ENCODE measurements at places on chromosomes 4 and X.

DNA sequence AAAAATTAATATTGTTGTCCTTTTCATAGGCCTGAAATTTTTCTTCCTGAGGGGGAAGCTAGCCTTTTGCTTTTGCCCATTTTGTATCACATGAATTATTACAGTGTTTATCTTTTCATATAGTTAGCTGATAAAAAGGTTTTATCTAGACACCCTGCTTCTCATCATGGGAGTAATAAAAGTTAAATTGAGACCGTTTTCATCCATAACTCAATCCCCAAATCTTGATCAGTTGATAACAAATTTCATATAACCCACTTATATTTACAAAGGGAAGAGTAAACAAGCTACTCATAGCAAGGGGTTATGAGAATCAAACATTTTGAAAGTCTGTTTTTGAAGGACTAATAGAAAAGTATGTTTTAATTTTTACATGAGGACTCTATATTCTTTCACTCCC lies 23.5 kb upstream of the DCX start:
- DNase-seq = no peak

DNA sequence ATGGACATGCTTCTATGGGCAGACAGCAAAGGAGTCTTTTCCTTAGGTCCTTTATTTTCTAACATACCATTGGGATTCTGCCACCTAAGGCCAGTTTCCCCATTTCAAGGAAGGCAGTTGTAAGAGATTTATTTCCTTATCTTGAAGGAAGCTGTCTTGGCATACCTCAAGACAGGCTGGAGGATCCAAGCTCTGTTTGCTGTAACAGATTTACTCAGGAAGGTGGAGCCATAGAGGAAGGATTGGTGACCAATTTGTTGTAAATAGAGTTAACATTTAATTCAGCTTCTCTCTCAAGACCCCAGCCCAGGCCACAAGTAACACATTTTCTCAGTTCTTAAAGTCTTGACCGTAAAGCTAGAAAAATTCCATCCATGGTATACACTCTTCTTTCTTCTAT lies 131.6 kb upstream of the TENM3 start:
- DNase-seq = no peak

GRCh38 chr4:78569306-78569821 lies 17.8 kb downstream of the ANXA3 start:
- no peak for DNase-seq

DNA sequence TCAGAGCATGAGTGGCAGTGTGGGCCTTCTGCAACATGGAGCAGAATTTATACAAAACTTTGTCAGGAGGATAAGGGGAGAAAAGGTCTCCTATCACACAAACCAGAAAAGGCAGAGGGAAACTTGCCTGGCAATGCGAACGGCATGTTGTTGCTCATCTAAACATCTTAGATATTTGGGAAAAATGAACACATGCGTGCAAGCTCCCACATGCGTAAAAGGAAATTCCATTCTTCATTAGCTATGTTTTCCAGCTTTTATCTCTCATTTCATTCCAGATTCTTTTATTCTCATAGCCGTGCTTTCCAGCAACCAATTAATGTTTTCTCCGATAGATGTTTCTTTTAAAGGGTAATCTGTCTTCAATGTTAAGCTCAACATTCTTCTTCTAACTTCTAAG lies 31.3 kb upstream of the GBA3 start:
- no peak for DNase-seq

DNA sequence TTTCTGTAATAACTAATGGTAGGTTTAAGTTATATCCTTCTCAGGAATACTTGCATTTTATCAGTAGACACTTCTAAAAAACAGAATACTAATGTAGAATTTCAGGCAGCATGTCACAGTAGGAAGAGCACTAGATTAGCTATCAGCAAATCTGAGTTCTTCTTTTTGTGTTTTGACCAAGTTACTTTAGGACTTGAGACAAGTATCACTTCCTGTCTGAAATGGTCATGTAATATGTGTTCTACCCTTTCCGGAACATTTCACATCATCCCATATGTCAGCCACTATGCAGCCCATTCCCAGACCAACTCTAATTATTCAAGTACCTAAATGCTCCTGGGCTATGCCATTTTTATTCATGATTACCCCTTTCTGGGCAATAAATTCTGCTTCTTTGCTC lies 401.8 kb upstream of the RPS6KA3 start:
- no peak for DNase-seq

DNA sequence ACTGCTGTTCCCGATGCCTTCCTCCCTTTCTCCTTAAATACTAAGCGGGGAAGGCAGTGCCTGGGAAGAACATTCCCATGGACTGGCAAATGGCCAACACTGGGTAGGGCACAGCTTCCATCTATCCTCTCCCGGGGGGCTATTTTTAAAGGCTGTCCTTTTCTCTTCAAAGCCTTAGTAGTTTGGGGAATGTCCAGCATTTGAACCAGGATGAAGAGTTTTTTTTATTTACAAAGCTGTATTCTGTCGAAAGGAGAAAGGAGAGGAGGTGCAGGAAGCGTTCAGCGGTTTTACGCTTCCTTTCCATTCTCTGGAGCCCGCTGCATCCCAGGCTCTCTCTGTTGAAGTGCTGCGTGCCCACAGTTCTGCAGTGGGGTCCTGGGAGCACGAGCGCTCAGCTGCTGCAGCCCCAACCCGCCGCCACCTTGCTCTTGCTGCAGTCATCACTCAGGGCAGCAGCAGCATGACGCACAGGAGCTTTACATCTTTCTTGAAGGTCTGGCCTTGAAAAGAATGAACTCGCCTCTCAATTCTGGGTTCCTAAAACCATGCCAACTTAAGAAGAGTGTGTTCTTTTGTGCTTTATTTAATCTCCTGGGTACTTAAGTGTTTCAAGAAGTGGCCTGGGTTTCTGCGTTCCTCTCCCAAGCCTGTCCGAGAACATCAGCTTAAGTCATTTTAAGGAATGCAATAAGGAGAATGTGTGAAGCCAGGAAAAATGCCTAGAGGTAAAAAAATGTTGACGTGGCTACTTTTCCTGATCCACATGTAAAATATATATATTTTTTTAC lies 427.2 kb downstream of the MAPK10 start:
- no peak for DNase-seq

- no peak for DNase-seq
These were observed 532.8 kb downstream of the RPA4 start for GRCh38 chrX:97416461-97416860.

DNA sequence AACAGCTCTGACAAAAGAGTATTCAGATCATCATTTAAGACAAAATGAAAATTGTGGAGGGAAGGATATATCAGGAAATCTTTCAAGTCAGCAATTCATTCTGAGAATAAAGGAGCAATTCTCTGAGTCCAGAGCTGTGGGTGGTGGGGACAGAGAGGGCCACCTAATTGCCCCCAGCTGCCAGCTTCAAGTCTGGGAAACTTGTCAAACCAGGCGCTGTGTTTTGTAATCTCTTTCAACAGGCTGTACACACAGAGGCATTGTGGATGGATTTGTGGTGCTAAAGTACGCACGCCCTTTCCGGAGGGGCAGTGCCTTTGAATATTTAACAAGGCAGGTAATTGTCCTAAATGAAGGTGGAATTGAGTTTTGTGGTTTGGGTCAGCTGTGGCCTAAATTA lies 591.1 kb upstream of the BOD1L1 start:
- DNase-seq = no peak

GRCh38 chrX:43840265-43840664 lies 42.0 kb downstream of the MAOB start:
- DNase-seq = no peak

DNA sequence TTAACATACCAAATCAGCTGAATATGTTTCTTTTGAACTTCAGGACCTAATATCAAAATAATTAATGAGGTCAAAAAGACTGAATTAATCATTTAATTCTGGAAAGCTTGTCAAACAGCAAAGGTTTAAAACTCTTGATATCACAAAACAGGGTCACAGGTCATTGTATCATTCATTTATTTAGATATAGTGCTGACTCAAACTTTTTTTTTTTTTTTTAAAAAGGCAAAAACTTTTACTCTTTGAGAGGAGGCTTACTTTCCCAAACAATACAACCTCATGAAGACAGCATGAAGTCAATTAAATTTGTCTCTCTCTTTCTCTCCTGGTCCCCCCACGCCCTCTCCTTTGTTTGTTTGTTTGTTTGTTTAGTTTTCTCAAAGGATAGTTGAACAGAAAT lies 15.6 kb upstream of the GPR78 start:
- no peak for DNase-seq

DNA sequence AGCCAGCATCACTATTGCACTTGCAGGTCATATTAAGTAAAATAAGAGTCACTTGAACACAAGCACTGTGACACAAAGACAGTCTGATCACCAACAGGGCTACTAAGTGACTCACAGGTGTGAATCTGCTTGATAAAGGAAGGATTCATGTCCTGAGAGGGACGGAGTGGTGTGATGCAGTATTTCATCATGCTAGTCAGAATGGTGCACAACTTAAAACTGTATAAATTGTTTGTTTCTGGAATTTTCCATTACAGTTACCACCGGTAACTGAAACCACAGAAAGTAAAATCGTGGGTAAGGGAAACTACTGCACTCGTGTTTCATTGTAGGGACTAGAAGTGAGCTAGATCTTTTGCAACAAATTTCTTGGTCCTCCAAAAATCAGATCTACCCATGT lies 109.7 kb downstream of the ELOVL6 start:
- DNase-seq = no peak

- no peak for DNase-seq
These were observed 108.3 kb upstream of the RPS6KA3 start for GRCh38 chrX:20374900-20375438.

DNA sequence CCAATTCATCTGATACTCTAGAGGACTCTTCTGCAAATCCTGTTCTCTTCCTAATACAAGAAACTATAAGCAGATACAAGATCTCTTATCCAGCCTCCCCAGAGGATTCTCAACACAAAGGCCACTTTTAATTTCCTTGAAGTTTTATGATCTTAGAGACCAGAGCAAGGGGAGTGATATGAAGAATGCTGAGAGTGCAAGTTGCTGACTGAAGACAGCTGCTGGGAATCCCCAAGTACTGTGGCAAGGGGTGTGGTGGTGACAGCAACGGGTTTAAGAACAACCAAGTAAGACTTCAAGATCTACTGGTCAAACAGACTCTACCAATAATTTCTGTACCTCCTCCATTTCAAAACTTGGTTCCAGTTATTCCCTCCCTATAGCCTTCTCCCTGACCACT lies 7.0 kb downstream of the AMMECR1 start:
- DNase-seq = no peak

DNA sequence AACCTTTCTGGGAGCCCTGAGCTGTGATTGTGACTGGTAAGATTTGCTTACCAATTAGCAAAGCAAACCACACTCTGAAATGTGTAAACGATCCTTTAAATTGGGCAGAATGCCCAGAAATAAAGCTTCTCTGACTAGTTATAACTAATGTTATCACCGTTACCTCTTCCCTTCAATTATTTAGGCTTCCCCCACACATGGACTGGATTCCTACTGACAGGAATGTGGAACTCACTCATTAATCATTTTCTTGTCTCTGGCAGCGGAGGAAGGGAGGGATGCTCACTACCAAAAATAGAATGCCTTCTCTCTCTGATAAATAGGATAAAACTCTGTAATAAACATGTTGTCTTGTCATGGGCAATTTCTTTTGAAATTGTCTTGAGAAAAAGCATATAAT lies 25.3 kb upstream of the NWD2 start:
- DNase-seq = no peak

- peak; percentile 51 for DNase-seq
These were observed 14.5 kb downstream of the SPACA5 start for GRCh38 chrX:48021026-48021900.

DNA sequence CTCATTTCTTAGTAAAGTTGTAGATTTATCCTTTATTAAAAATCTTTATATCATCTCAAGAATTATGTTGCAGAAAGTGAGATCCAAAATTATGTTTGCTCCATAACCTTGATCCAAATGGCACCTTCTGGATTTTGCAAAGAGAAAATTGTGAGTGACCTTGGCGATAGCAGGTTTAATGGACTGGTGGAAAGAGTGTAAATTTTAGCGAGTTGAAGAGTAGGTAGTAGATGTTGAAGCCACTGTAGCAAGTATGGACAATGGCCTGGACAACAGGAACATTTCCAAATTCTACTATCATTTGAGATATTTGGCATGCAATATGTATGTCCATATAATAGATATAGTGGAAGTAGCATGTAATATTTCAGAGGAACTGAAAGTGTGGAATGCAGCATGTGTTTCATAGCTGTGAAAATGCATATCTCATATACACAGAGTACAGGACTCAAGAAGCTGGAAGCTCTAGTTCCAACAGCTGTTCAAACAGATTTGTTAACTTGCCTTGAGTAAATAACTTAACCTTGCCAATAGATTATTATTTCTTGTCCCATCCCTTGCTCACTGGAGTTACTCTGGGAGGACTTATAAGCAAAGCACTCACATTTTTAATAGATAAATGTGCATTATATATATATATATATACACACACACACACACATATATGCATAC lies 152.5 kb upstream of the TLL1 start:
- no peak for DNase-seq

DNA sequence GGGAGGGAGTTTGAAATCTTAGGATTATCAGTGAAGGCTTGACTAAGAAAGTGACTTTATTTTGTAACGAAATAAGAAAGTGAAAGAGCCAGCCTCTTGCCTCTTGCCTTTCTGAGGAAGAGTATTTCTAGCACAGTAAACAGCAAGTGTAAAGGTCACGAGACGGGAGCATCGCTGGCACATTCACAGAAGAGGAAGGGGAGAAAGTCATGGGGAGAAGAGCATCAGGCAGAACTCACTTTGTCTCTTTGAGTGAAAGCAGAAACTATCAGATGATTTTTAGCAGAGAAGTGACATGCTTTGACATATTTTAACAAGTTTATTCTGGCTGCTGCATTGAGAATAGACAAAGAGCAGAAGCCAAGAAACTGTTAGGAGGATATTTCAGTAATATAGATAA lies 313.8 kb downstream of the CAMK2D start:
- no peak for DNase-seq

Data from activated CD8-positive, alpha-beta memory T cell treated with anti-CD3 and anti-CD28 coated beads for 1 hour (primary cell).